ENCODE measurements at places on chromosomes 7 and 10.
A peak's percentile ranks its signal among the peaks of the same experiment; 100 is the strongest.

DNA sequence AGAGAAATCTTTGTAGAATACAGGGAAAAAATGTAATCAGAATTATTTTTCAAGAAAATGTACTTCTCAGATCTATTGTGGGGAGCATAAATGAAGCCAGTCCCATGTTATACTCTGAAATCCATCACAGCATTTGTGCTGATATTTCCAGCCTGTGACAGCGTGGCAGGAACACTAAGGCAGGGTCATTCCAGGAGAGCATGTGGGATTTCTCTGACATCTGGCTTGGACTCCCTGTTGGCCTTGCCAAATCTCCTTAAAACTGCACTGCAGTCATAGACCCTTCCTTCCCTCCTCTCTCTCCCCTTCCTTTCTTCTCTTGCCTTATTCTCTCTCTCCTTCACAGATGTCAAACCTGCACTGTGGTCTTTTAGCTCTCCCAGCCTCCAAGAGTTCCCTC is 6.5 kb upstream of the TSPAN13 start:
- no peak for DNase-seq

GRCh38 chr10:116371737-116372136 is 47.5 kb downstream of the CCDC172 start:
- DNase-seq, result no peak

- no peak for DNase-seq
Observed at GRCh38 chr10:89342206-89342958, 14.6 kb downstream of the IFIT3 start.

DNA sequence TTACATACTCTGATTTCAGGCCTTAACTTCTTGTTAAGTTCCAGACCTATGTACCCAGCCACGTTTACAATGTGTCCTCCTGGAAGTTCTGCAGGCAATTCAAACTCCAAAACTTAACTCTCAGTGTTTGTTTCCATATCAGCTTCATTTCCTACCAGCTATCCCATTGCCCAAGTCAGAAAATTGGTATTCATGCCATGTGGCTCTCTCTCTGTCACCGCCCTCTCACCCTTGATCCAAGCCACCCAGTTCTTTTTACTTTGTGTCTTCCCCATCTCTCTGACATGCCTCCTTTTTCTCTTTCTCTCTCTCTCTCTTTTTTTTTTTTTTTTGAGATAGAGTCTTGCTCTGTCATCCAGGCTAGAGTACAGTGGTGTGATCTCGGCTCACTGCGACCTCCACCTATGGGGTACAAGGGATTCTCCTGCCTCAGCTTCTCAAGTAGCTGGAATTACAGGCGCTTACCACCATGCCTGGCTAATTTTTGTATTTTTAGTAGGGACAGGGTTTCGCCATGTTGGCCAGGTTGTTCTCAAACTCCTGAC is 33.9 kb downstream of the ARL4A start:
- DNase-seq, result no peak

GRCh38 chr10:112247791-112248190 is 35.4 kb upstream of the TECTB start:
- DNase-seq, result no peak

- DNase-seq, result no peak
Observed at GRCh38 chr10:112695539-112695938, 248.5 kb downstream of the VTI1A start.

DNA sequence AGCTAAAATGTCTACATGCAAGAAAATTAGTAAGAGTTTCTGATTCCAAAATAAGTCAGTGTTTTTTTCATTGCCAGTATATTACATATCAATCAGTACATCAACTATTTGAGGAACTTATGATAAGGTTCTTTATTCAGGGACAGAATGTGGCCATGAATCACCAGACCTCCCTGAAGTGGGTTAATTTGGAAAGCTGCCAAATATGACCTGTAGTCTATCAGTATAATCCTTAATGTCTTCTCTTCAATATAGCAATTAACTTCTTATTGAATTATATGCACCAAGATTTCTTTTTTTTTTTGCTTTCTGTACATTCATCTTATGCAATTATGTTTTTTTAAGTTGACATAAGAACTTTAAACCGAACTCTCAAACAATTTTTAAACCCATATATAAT is 714.5 kb upstream of the POT1 start:
- DNase-seq, result no peak

DNA sequence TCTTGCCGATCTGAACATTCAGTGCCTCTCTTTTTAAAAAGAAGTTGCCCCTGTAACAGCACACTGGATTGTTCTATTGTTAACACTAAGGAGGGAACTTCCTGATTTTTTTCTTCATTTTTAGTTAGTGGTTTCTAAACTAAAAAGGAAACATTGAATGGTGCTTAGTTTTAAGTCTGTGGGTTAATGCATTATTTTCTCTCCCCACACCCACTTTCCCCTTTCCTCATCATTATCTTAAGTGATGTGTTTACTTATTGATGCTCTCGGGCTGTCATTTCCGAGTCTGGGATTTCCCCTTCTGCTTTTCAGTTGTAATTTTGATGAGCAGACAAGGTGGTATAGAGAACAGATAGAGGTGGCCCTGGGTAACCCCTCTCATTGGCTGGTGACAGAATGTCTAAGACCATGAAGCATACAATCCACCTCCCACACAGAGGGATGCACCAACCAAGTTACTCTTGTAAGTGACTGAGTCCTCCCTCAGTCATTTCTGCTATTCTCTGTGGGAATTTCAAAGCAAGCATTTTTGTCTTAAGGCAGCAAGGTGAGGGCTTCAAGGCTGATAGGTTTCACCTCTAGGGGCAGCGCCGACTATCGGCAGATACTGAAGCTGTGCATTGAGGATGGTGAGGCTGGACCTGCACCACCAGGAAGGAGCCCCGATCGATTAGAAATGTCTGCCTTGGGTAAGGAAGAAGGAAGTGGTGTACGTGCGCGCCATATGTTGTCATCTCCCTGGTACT is 49.5 kb downstream of the CHN2 start:
- DNase-seq, result no peak

GRCh38 chr10:60810437-60811182 is 32.3 kb downstream of the CDK1 start:
- DNase-seq, result no peak

DNA sequence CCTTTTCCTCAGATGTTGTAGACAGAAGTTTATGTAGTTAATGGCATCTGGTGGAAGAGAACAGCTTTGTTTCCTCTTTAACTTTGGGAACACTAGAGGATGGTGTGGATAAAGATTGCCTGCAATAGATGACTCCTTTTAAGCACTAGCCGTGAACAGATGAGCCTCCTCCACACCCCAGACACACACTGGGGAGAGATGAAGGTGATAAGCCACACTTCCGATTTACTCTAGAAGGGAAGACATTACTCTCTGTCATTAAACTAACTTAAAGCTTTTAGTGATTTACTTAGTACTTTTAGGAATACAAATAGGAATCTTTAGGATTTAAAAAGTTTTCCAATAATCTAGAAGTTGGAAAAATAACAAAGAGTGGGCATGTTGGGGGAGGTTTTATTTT is 6.8 kb downstream of the HSPA14 start:
- DNase-seq, result no peak

- peak; percentile 91 for DNase-seq
Observed at GRCh38 chr7:73734619-73735527, 3.7 kb downstream of the ABHD11 start.

GRCh38 chr7:66016131-66016461 is 34.1 kb upstream of the GUSB start:
- no peak for DNase-seq

- no peak for DNase-seq
Observed at GRCh38 chr7:73866446-73866767, 5.4 kb downstream of the TMEM270 start.

- DNase-seq, result no peak
Observed at GRCh38 chr7:47661051-47661714, 79.3 kb upstream of the TNS3 start.

DNA sequence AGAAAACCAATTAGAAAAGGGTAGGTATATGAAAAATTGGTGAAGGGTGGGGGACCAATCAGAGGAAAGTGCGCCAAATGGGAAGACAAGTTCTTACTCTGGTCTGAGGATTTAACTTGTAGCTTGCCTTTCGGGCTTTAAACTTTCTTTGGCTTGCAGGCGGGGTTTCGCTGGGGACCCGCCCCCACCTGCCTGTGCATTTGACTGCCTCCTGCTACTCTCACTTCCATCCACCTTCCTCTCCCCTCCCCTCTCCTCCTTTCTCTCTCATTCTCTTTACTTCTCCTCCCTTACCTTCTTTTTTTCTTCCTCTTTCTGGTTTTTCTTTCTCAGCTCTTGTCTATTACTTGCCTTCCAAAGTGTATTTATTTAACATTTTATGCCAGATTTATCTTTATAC is 278.8 kb downstream of the DNAJB9 start:
- DNase-seq, result no peak

DNA sequence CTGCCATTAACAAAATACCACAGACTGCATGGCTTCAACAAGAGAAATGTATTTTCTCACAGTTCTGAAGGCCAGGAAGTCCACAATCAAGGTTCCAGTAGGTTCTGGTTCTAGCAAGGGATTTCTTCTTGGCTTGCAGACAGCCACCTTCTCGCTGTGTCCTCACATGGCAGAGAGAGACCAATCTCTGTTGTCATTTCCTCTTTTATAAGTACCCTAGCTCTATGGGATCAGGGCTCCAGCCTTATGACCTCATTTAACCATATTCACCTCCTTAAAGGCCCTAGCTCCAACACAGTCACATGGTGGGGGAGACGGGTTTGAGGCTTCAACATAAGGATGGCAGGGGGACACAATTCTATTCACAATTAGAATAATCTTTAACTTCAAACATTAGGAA is 23.6 kb downstream of the ABI1 start:
- DNase-seq, result no peak

Data from mesenteric fat pad (tissue), 1 donor.